ENCODE measurements at places on chromosomes 5 and 9. TPM values are rescaled to one million over a fixed set of nuclear protein-coding genes. Genes with fewer than 3 reads are reported as not detected.
A peak's percentile ranks its signal among the peaks of the same experiment; 100 is the strongest.

GRCh38 chr5:127684726-127685467 is 18.3 kb upstream of the CCDC192 start:
- no peak for DNase-seq

- DNase-seq = no peak
These were observed 48.6 kb upstream of the ADCY2 start for GRCh38 chr5:7347377-7347776.

DNA sequence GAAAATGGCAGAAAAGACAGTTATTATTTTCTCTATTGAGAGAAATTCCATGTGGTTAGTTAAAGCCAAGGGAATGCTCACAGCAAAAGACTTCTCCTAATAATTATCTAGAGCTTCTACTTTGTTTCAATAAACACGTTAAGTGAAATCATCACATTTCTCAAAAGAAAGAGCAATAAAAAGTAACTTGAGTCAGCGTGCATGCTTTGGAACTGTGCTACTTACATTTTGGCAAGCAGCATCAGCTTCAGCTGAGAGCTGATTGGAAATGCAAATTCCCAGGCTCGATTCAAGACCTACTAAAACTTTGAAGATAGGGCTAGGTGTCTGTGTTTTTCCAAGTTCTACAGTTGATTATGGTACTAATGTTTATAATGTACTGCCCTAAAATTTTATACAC is 132.1 kb downstream of the CDH18 start:
- DNase-seq = no peak

DNA sequence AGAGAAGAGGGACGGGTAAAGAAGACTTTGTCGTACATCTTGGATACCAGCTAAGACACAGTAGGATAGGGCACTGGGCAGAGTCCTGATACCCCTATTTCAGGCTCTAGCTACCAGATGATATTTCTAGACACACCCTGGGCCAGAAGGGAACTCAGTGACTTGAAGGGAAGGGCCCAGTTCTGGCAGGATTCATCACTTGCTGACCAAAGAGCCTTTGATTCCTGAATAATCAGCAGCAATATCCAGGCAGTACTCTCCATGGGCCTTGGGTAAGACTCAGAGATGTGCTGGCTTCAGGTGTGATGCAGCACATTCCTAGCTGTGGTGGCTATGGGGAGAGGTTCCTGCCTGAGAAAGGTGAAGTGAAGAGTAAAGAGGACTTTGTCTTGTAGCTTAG is 40.7 kb downstream of the TPD52L3 start:
- no peak for DNase-seq

GRCh38 chr5:998246-999031 is 10.2 kb upstream of the NKD2 start:
- peak; percentile 44 for DNase-seq

- DNase-seq = no peak
These were observed 108.8 kb upstream of the LPAR1 start for GRCh38 chr9:111147041-111147440.

- DNase-seq = no peak
These were observed 8.8 kb upstream of the BARX1 start for GRCh38 chr9:93963969-93964368.

IL5 gene
- polyA plus RNA-seq = not detected

FAT2 gene
- polyA plus RNA-seq = 0.01 TPM

PAXX gene
- 39.2 TPM for polyA plus RNA-seq

FAM200C gene
- 1.3 TPM for polyA plus RNA-seq

SPATA6L gene
- 0.12 TPM for polyA plus RNA-seq

Measured in psoas muscle (tissue), 8 donors.